A549 treated with dexamethasone at 1 μM for 4 hours (cell line): ENCODE measurements at places on chromosomes 6 and 20. TPM values are rescaled to one million over a fixed set of nuclear protein-coding genes. Genes with fewer than 3 reads are reported as not detected.

Gene EXOC2
- total RNA-seq = 10.0 to 12.8 TPM (median 12.2 TPM) in 5 replicates

Gene MCHR2
- total RNA-seq = not detected in 5 replicates

Gene CST11
- total RNA-seq = not detected in 5 replicates

Gene ZC2HC1B
- total RNA-seq = not detected in 5 replicates

Gene RRP36
- 70.2 to 79.1 TPM (median 72.4 TPM) in 5 replicates for total RNA-seq
